ENCODE measurements at places on chromosomes 16 and 17.

DNA sequence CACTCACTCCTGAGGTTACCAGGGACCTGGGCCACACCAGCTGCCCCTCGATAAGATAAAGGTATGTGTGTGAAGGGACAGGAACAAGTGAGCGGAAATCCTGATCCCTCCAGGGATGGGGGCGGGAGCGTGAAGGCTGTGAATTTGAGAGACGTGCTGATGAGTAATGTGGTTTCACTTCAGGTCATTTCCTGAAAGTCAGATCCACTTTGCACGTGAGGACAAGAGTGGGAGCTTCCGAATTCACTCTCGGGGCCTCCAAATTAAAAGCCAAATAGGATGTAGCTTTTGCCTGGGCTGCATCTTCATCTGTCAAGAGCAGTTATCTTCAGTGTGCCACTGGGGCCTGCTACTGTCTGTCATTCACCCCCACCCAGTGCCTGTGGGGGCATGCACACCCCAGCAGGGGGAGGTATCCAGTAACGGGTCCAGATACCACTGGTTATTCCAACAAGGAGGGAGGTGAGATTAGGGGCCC is 87.4 kb upstream of the LHX1 start:
- peak; percentile 72 for DNase-seq

DNA sequence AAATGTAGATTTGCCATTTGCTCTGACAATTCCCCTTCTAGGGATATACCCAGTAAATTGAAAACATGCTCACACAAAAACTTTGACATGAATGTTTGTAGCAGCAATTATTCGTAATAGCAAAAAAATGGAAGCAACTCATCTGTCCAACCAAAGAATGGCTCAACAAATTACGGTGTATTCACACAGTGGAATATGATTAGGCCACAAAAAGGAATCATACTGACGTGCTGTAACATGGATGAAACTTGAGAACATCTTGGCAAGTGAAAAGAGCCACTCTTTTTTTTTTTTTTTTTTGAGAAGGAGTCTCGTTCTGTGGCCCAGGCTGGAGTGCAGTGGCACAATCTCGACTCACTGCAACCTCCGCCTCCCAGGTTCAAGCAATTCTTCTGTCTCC is 24.1 kb upstream of the SPNS3 start:
- DNase-seq = no peak

GRCh38 chr16:58963479-58963878 is 229.4 kb upstream of the GOT2 start:
- no peak for DNase-seq

GRCh38 chr17:81221842-81222619 is 734 bp downstream of the CEP131 start:
- DNase-seq = no peak

- no peak for DNase-seq
Measured at GRCh38 chr16:67560827-67561342, 1.4 kb upstream of the CTCF start.

- no peak for DNase-seq
Measured at GRCh38 chr17:15470536-15470935, 3.1 kb upstream of the CDRT4 start.

GRCh38 chr17:75317671-75318070 is 28.4 kb upstream of the SLC25A19 start:
- DNase-seq = no peak

DNA sequence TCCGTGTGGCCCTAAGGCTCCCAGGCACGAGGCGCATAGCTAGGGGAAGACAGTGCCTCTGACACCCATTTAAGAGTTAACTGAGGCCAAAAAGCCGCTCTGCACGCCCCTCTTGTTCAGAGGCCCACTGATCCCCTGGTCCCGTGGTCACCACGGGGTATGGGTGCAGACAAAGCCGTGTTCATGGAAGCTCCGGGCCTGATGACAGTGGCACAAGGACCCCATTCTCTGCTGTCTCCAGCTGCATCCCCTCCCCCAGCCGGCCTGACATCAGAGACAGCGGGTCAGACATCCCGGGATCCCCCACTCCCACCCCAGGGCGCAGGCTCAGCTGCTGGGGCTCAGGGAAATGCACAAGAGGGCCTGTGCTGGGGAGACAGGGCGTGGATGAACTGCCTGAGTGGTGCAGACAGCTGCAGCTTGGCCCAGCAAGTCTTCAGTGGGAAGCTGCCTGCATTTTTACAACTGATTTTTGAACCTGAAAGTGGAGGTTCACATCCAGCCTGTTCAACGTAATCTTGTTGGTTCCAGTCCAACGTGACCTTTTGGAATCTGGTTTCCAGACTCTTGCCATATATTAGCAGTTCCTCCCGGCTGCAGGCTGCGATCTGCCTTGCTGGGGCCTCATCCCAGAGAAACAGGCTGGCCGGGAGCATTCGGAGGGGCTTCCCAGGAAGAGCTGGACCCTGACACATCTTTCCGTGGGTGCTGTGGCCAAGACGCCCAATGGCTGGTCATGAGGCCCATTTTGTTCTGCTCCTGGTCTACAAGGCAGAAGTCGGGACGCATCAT is 9.7 kb upstream of the BAHCC1 start:
- no peak for DNase-seq

- DNase-seq = peak; percentile 12
Measured at GRCh38 chr17:43645765-43646481, 15.8 kb downstream of the MEOX1 start.

DNA sequence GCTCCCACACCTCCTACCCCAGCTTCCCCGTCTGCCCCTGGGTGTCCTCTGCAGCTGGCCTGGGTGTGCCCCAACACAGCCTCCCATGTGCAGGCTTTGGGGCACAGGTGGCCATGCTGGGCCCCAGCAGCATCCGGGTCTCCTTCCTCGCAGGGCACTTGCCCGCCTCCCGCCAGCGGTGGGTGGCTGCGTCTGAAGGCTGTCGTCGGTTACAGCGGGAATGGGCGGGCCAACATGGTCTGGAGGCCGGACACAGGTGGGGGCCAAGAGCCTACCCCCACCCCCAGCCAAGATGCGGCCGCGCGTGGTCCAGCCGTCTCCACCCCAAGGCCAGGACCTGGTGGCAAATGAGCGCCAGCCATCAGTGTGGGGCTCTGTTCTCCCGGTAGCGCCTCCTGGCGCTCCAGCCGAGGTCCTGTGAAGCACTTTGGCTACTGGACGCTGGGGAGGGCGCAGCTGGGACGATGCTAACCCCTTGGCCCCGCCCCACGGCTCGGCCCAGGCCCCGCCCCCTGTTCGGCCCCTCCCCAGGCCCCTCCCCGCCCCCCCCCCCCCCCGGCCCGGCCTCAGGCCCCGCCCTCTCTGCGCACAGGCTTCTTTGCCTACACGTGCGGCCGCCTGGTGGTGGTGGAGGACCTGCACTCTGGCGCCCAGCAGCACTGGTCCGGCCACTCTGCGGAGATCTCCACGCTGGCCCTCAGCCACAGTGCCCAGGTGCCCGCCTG is 7.3 kb upstream of the RHOT2 start:
- DNase-seq = peak; percentile 75

DNA sequence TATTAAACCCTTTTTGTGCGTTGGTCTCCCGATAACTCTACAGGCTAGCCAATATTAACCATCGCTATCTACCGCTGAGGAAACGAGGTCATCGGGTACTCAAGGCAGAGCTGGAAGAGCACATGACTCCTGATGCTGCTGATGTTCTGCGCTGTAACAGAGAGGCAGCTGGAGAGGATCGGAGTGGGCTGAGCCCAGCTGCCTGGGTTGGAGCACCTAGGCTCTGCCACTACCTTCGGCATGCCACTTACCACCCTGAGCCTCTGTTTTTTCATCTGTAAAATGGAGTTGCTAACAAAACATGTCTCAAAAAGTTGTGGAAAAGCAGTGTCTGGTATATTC is 432 bp upstream of the SLC46A1 start:
- no peak for DNase-seq

GRCh38 chr17:55518510-55518909 is 7.3 kb upstream of the SMIM36 start:
- DNase-seq = no peak

- DNase-seq = no peak
Measured at GRCh38 chr16:59597269-59597668, 863.2 kb upstream of the GOT2 start.

- no peak for DNase-seq
Measured at GRCh38 chr17:41680426-41681040, 8.2 kb upstream of the EIF1 start.

DNA sequence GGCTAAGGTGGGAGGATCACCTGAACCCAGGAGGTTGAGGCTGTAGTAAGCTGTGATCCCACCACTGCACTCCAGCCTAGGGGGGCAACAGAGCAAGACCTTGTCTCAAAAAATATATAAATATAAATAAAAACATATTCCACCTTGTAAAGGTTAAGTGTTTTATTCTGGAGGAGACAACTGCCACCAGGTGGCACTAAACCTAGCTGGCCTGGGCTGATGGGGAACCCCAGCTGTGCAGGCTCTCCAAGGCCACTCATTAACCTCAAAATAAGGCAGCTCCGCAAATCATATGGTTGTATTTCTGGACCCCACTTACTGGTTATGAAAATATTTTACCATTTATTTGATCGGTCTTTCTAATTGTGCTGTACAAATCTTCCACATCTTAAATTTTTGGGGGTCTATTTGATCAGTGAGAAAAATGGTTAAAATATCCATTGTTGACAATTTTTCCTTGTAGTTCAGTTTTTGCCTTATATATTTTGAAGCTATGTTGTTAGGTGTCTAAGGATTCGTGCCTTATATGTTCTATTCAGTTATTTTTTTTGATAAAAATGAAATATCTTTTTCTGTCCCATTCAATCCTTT is 8.5 kb upstream of the ICAM2 start:
- peak; percentile 87 for DNase-seq

DNA sequence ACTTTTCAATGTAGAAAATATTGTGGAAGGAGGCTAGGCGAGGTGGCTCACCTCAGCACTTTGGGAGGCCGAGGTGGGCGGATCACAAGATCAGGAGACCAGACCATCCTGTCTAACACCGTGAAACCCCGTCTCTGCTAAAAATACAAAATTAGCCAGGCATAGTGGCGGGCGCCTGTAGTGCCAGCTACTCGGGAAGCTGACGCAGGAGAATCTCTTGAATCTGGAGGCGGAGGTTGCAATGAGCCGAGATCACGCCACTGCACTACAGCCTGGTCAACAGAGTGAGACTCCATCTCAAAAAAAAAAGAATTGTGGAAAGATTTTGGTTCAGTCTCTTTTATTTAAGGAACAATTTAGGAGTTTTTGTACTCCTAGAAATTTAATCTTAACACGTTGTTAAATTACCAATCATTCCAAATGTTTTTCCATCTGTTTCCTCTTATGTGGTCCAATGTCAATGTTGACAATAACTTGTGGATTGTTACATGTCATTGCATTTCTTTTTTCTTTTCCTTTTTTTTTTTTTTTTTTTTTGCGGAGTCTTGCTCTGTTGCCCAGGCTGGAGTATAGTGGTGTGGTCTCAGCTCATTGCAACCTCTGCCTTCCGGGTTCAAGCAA is 124.6 kb upstream of the HAS3 start:
- DNase-seq = no peak

- DNase-seq = no peak
Measured at GRCh38 chr17:49402706-49403105, 12.0 kb downstream of the PHB1 start.

- DNase-seq = peak; percentile 89
Measured at GRCh38 chr16:27867122-27868110, 196.1 kb downstream of the GSG1L start.

DNA sequence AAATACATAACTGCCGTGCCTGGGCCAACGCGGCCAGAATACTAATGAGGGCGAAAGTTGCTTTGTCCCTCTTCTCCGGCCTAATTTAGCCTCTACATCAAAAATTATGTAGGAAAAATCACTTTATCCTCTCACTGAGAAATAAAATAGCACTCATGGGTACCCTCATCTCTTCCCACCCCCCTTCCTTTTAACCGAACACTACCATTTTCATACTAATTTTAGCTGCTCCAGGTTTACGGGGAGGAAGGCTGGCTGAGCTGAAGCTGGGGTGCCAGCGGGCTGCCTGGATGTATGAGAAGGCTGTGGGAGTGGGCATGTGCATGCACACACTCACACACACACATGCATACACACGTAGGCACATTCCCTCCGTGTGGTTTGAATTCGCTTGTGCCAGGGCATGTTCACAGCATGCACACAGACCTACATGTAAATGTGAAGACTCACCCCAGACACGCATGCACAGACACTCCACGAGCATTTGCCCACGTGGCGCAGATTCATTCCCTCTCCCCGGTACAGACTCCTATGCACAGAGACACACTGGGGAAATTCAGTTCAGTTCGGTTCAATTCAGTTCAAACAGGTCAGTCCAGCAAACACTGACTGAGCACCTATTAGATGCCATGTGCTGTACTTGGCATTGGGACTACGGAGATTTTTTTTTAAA is 145.1 kb downstream of the MRM1 start:
- DNase-seq = no peak

DNA sequence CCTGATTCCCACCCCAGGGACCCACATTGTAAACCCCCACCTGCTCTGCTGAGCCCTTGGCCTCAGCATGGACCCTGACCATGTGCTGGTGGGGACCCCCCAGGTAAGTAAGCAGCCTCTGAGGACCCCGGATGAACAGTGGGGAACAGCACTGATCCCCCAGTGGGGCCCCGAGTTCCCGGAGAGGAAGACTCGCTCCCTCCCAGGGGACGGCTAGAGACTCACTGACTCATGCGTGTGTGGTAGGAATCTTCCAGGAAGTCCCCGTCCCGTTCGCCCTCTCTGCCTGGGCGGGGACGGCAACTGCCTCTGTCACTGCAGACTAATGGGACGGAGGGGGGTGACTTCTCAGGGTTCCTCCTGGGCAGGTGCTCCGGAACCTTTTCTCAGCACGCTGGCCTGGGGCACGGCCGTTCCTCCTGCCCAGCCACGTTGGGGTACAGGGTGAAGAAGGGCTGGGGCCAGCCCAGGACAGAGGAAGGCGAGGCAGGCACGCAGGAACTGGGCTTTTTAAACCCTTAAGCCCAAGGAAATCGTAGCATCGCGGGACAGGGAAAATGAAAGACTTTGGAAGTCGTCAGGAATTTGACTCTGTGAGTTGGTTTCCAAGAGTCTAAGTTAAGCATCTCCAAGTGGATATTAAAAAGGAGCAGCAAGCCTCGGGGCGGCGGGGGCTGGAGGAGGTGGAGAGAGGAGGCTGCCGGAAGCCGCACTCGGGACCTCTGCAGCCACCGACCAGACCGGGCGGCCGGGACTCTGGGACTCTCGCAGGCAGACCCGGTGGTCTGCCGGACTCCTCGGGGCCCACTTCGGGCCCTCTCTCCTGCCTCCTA is 178.7 kb downstream of the SEC14L1 start:
- peak; percentile 64 for DNase-seq

DNA sequence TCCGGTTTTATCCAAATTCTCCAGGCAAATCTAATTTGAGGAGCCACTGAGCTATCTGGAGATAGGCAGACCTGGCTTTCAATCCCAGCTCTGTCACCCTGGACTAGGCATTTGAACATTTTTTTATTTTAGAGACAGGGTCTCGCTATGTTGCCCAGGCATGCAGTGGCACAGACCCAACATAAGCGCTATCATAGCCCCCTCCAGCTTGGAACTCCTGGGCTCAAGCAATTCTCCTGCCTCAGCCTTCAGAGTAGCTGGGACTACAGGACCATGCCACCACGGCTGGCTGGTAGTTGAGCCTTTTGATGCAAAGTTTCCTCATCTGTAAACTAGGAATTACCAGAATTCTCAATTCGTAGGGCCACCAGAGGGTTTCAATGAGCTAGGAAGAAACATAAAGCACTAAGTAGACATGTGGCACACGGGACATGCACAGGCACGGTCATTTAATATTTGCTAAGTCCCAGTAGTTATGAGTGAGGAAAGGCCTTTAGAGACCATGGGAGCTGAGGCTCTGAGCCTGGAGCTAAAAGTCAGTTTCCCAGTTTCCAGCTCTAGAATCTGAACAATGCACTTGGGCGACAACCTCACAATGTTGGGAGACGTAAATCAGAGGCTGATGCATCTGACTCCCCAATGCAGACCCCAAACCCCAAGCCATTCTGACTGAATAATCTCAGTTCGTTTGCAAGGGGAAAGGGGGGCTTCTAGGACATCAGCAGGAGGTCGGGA is 1.1 kb downstream of the ELOB start:
- DNase-seq = no peak
